ENCODE measurements at places on chromosomes 3 and 15. TPM values are rescaled to one million over a fixed set of nuclear protein-coding genes. Genes with fewer than 3 reads are reported as not detected.
A peak's percentile ranks its signal among the peaks of the same experiment; 100 is the strongest.

Gene RHOV
- not detected for total RNA-seq

DNA sequence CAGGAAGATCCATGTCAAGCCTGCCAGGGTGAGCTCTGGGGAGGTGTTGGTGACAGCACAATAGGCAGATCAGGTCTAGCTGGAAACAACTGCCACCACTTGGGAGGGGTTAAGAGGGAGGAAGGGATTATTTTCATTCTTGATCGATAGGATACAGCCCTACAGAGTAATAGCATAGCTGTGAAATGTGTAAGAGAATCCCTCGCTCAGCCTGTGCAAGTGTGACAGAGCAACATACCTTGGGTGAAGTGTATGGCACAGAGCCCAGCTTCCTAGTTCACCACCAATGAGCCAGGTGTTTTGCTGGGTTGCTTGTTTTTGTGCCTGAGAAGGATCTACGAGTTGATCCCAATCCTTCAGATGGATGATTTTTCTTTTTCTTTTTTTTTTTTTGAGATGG is 9.2 kb upstream of the DCUN1D1 start:
- no peak overlapping the region for H3K4me3 ChIP-seq
- no peaks in the 10 kb centered on the region for H3K4me1 ChIP-seq
- no peaks in the 10 kb centered on the region for H3K36me3 ChIP-seq
- H3K27ac ChIP-seq = no peak overlapping the region
- no peak for DNase-seq
- H3K27me3 ChIP-seq = no peaks in the 10 kb centered on the region

Gene ACKR2
- total RNA-seq = 0.72 TPM

DNA sequence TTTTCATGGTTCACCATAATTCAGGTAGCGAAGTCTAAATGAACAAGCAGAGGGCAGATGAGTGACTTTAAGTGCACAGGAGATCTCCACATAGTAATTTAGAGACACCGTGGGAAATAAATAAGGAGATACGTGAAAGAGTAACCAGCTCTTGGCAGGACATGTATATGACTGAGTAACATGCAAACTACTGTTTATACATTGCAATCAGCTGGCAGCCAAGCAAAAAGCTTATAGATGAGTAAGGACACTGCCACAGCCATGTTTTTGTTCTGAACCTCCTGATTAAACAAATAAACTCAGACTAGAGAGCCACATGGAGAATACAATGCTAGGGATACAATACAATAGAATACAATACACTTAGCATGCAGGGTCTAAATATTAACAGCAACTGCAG is 252.4 kb downstream of the FHIT start:
- no peak for DNase-seq
- H3K36me3 ChIP-seq = no peaks in the 10 kb centered on the region
- H3K27me3 ChIP-seq = no peaks in the 10 kb centered on the region
- no peak overlapping the region for H3K27ac ChIP-seq
- no peaks in the 10 kb centered on the region for H3K4me1 ChIP-seq
- no peak overlapping the region for H3K4me3 ChIP-seq

Gene CD200R1
- 5.7 TPM for total RNA-seq

- DNase-seq = no peak
- H3K27me3 ChIP-seq = no peaks in the 10 kb centered on the region
- H3K27ac ChIP-seq = peak overlapping the region; percentile 97
- peak overlapping the region; percentile 80 for H3K4me3 ChIP-seq
Observed at GRCh38 chr15:96334017-96334704, 3.7 kb downstream of the NR2F2 start.

Gene PLSCR2
- total RNA-seq = not detected

DNA sequence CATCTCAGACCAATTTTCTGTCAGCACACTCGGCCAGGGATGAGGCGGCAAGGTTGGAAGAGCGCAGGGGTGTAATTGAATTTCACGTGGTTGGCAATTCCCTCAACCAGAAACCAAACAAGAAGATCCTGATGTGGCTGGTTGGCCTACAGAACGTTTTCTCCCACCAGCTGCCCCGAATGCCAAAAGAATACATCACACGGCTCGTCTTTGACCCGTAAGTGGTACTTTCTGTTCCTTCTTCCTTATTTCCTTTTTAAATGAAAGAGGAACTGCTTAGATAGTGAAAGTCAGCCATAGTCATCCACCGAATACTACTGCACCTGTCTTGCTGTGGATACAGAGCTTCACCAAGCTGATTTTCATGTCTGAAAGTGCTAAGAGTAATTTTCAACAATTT is 60.1 kb downstream of the SGO1 start:
- H3K4me1 ChIP-seq = no peaks in the 10 kb centered on the region
- no peaks in the 10 kb centered on the region for H3K27me3 ChIP-seq
- no peak overlapping the region for H3K27ac ChIP-seq
- H3K36me3 ChIP-seq = peaks cover 78% of the 10 kb centered on the region
- DNase-seq = peak; percentile 35

DNA sequence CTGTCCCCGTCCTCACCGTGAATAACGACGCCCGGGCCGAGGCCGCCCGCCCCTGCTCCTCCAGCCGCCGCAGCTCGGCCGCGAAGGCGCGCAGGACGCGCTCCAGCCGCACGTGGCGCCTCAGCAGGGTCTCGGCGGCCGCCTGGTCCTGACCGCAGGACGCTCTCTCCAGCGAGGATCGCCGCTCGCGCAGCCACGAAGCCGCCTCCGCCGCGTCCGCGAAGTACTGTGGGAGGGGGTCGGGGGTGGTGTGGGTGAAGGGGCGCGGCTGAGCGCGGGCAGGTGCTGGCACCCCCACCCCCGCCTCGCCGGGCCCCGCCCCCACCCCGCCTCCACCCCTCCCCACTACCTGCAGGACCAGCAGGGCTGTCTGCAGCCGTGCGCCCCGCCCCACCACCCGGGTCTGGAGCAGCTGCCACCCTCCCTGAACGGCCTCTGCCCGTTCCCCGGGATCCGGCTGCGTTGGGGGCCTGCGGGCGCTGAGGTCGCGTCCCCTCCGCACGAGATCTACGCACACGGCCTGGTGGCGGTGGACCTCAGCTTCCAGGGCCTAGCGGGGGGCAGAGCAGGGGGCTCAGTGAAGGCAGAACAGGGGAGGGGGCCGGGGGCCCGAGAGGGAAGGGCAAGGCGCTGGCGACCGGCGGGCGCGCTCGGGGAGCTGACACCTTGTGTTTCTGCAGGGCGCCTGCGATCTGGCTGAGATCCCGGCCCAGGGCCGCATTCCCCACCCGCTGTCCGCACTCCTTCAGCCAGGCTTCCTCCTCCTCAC is 11.7 kb downstream of the SPTBN5 start:
- DNase-seq = peak; percentile 48
- H3K36me3 ChIP-seq = no peaks in the 10 kb centered on the region
- H3K4me1 ChIP-seq = peaks cover 24% of the 10 kb centered on the region

Gene CMTM8
- total RNA-seq = 4.4 TPM

DNA sequence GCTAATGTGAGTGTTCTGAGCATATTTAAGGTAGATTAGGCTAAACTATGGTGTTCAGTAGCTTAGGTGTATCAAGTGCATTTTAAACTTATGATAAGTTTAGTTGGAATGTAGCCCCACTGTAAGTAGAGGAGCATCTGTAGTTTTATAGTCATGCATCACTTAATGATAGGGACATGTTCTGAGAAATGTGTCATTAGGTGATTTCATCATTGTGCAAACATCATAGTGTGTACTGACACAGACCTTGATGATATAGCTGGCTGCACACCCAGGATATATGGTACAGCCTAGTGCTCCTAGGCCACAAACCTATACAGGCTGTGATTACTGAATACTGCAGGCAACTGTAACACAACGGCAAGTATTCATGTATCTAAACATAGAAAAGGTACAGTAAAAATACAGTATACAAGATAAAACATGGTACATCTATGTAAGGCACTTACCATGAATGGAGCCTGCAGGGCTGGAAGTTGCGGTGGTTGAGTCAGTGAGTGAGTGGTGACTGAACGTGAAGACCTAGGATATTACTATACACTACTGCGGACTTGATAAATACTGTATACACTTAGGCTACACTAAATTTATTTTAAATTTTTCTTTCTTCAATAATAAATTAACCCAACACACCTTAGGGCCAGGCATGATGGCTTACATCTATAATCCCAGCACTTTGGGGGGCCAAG is 17.9 kb downstream of the DNAH1 start:
- DNase-seq = no peak
- no peak overlapping the region for H3K4me3 ChIP-seq
- H3K4me1 ChIP-seq = no peaks in the 10 kb centered on the region
- peaks cover 39% of the 10 kb centered on the region for H3K36me3 ChIP-seq
- H3K27ac ChIP-seq = no peak overlapping the region

- no peaks in the 10 kb centered on the region for H3K36me3 ChIP-seq
- H3K27ac ChIP-seq = no peak overlapping the region
- H3K4me3 ChIP-seq = no peak overlapping the region
- no peaks in the 10 kb centered on the region for H3K27me3 ChIP-seq
Observed at GRCh38 chr3:57397175-57398026, 104.9 kb upstream of the ASB14 start.

DNA sequence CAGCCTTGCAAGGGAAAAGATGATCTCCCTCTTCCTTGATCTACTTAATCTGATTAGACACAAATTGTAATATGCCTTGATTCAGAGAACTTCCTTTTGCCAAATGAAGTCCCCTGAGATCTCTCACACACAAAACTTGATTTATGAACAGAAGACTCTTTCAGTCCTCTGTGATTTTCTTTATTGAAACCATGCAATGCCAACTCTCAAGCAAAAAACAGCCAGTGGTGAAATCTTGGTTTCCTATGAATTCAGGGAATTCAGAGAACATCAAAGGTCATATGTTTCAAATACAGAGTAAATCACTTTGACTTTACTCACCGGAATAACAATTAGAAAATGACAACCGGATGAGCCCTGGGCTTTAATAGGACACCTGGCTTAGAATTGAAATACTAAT is 211.7 kb downstream of the ABHD5 start:
- no peaks in the 10 kb centered on the region for H3K4me1 ChIP-seq
- no peaks in the 10 kb centered on the region for H3K36me3 ChIP-seq
- DNase-seq = no peak
- H3K4me3 ChIP-seq = no peak overlapping the region
- H3K27ac ChIP-seq = no peak overlapping the region
